Left kidney (tissue), 8 donors: ENCODE measurements at places on chromosomes 2 and 18. TPM values are rescaled to one million over a fixed set of nuclear protein-coding genes. Genes with fewer than 3 reads are reported as not detected.

GPR39 gene
- 3.3 TPM for polyA plus RNA-seq

GRCh38 chr2:44528595-44528994 is 166.8 kb downstream of the CAMKMT start:
- DNase-seq: no peak

CAPN14 gene
- 0.13 TPM for polyA plus RNA-seq

DNA sequence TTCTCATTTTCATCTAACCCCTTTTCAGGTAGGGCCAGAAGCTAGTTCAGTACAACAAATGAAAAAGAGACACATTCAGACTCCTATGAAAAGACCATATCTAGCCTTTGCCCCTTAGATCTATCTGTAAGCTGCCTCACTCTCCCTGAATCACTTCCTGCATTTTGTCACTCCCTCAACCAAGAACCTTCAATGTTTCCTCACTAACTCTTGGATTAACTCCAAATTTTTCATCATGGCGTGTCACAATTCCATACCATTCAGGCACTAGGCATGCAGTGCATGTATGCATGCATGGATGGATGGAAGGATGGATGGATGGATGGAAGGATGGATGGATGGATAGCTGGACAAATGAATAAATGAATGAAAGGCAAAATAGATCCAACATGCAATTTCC is 356.9 kb downstream of the TNS1 start:
- no peak for DNase-seq

GRCh38 chr2:176117162-176117822 is 714 bp downstream of the HOXD10 start:
- no peak for DNase-seq

GRCh38 chr2:178229927-178230326 is 35.6 kb downstream of the OSBPL6 start:
- DNase-seq: no peak

GRCh38 chr2:110735366-110735765 is 3.0 kb downstream of the ACOXL start:
- no peak for DNase-seq

DNA sequence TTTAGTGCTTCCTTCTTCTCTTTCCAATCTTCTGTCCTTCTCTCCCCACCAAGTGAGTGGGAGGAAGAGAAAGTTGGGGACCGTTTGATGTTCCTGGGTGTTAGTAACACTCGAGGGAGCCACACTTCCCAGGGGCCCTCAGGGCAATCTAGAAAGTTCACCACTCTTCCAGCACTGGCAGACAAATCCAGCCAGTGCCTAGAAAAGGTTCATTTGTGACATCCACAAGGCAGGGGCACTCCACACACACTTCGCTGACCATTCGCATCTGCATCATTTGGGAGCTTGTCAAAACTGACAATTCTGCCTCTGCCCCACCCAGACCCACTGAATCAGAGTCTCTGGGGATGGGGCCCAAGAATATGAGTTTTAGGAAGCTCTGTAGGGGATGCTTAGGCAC is 86.8 kb upstream of the ST3GAL5 start:
- no peak for DNase-seq

VWA3B gene
- polyA plus RNA-seq: 0.80 TPM

SERPINB12 gene
- polyA plus RNA-seq: not detected

PTPRN gene
- polyA plus RNA-seq: 0.27 TPM

GRCh38 chr2:238970553-238971081 is 122.7 kb downstream of the TWIST2 start:
- peak; percentile 55 for DNase-seq

GRCh38 chr2:233756429-233757081 is 3.5 kb upstream of the UGT1A1 start:
- DNase-seq: no peak

MOGAT1 gene
- 0.27 TPM for polyA plus RNA-seq

ANKRD30B gene
- 0.62 TPM for polyA plus RNA-seq

GRCh38 chr2:82182270-82182669 is 1877.7 kb upstream of the LRRTM1 start:
- no peak for DNase-seq

GPAT2 gene
- 3.8 TPM for polyA plus RNA-seq

B4GALT6 gene
- polyA plus RNA-seq: 20.7 TPM

DNA sequence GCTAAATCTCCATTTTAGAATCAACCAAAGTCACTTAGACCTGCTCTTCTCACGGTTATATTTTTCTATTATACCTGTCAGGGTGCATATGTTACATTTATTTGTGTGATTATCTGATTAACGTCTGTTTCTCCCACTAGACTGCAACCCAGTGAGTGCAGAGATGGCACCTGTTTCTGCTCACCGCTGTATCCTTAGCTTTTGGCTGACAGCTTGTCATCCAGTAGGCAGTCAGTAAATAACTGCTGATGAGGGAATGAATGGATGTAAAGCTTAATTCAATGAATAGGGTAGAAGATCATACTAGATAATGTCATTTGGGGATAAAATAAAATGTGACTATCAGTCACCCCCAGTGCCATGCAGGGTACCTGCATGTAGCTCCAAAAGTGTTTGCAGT is 6.9 kb upstream of the CHRNA1 start:
- DNase-seq: no peak

GRCh38 chr2:149160701-149161217 is 122.3 kb downstream of the LYPD6B start:
- peak; percentile 64 for DNase-seq

CREG2 gene
- polyA plus RNA-seq: 0.65 TPM

MDH1 gene
- 431 TPM for polyA plus RNA-seq

CYP26B1 gene
- 13.8 TPM for polyA plus RNA-seq

DNA sequence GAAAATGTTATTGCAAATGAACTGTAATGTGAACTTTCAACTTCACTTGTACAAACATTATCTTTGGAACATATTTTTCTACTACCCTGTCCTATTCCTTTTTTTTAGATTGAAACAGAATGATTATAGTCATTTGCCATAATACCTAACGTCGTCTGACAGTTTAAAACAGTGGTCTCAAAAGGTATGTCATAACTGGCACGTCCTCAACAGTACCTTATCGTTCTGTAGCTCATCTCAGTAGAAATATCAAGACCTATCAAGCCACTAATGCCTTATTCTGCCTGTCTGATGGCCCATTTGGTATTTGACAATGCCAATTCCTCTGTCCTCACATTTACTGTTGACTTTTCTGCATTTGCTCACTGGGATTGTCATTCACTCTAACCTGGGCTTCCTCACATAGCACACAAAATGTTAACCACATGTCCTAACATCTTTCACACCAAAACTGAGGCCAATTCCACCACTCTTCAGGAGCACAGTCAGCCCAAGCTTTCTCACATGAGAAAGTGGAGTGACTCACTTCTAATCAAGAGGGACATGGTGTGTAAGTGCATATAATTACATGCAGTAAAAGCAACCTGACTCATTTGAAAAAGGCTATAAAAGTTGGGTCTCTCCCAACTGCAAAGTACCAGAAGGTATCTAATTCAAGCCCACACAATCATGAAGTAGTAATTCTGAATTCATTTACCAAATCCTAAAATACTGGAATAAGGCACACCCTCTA is 34.8 kb downstream of the DNER start:
- no peak for DNase-seq

GRCh38 chr2:34738691-34739090 is 1139.6 kb upstream of the FAM98A start:
- no peak for DNase-seq

IMPA2 gene
- 94.5 TPM for polyA plus RNA-seq

RGPD3 gene
- polyA plus RNA-seq: 0.12 TPM

DNA sequence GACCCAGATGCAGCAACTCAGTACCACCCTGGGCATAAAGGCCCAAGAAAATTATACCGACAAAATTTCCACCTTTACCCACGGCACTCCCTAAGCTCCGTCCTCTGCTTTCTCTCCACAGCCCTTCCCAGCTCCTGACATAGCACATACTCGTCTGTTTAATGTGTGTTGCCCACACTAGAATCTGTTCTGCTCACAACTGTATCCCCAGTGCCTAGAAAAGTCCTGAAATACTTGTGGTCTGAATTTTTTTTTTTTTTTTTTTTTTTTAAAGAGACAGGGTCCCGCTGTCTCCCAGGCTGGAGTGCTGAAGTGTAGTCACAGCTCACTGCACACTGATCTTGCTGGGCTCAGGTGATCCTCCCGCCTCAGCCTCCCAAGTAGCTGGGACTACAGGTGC is 62.3 kb downstream of the ADCY3 start:
- no peak for DNase-seq

- DNase-seq: no peak
These were observed 650.6 kb downstream of the SATB2 start for GRCh38 chr2:198807131-198807530.

ANKRD23 gene
- polyA plus RNA-seq: 5.0 TPM

DUSP2 gene
- polyA plus RNA-seq: 2.4 TPM

DNA sequence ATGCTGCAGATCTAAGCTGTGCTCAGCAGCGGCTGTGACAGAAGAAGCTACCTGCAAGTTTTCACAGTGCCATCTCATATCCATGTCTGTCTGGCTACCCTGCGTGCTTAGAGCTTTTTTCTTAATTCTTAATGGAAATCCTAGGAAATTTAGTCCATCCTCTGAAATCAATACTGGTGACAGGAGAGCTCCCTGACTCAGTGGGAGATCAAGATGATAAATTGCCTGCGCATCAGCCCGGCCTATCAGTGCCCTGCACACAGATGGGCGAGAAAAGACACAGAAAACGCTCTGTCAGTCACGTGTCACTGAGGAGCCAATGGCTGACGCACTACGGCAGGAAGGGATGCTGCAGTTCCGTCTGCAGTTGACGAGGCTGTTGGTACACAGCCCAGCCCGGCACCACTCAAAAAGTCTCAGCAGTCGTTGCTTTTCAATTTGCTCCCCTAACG is 819.6 kb upstream of the FSHR start:
- peak; percentile 66 for DNase-seq

LCT gene
- polyA plus RNA-seq: 0.03 TPM

- DNase-seq: no peak
These were observed 94.2 kb upstream of the SNTG2 start for GRCh38 chr2:856456-856855.
